ENCODE measurements at places on chromosomes 1 and 21.

GRCh38 chr1:162373541-162374260, 3.0 kb downstream of the SPATA46 start:
- no peak for DNase-seq

- DNase-seq: no peak
These were observed 169.8 kb upstream of the B3GALT2 start for GRCh38 chr1:193356249-193356648.

DNA sequence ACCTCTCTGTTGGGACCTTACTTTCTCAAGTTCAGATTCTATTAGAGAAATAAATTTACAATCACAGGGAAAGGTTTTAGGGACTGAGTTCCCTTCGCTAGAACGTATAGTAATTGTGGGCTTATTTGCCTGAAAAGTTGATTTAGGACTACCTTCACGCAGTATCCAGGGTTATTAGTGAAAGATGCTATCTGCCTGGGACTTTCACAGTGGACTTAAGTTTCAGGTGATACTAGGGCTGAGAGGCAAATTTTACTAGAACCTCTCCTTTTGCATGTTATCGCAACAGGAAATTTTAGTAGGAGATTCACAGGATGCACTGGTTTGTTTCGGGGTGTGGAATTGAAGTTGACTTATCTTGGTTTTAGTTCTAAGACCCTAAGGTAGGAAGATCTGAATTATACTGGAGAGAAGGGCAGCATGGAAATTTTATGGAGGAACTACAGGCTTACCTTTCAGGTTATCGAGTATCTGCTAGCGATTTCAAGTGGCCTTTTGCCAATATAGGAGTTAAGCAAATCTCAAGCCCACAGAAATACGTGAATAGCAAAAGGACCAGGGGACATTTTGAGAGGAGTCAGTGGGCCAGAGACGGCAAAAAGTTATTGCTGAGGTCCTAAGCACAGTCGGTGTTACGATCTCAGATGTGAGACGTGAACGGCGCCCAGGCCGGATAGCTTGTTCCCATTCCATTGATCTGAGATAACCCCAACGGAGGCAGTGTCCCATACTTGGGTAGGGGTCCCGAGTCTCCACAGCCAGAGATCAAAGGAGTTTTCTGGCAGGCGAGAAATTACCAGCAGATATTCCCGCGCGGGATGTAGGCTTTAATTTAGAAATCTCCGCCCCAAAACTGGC, 723 bp upstream of the GNAI3 start:
- DNase-seq: no peak

DNA sequence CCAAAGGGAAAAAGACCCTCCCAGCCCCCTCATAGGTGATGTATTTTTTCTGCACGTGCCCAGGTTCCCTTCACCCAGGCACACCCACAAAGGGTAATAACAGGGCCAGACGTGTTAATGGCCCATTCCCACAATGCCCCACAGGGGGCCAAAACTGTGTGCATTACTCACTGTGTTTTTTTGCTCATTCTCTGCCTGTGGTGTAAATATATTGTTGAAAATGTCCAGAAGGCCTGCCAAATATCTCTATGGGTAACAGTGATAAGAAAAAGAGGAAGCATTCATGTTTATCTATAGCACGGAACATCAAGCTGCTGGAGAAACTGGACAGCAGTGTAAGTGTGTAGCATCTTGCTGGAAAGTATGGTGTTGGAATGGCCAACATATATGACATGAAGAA, 21.9 kb downstream of the RHEX start:
- no peak for DNase-seq

DNA sequence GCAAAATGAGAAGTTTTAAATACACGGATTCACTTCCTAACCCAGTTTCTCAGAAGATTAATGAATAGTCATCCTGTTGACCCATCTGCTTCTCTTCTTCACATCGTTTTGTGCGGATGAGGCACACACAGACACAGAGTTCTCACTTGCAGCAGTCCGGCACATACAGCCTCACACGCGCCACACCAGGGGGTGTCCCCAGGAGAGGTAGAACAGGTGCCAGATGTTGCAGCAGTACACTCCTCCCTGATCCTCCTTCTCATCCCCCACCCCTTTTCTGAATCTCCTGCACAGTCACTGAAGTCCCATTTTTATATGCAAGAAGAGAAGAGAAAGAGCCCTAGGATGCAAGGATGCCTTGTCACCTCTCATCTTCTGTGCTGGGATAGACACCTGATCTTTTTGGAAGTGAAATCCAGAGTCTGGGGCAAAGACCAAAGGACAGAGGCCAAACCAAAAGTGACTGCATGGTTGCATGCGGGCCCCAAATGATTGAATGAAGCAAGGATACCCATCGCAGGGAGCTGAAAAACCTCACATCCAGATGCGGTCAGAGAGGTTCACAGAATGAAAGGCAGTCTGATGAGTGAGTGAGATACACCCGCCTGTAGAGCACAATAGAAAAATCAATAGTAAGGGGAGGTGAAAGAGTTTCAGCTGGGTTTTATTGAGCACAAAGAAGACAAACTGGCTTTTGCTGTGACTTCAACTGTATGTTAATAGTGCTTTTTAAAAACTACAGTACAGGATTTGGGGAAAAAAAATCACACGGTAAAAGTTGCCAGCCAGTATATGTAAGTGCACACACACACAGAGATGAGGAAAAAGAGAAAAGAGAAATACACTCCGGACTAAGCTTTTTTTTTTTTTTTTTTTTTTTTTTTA, 28.9 kb downstream of the PBX1 start:
- DNase-seq: no peak

GRCh38 chr1:8241417-8242014, 76.4 kb upstream of the SLC45A1 start:
- DNase-seq: no peak

DNA sequence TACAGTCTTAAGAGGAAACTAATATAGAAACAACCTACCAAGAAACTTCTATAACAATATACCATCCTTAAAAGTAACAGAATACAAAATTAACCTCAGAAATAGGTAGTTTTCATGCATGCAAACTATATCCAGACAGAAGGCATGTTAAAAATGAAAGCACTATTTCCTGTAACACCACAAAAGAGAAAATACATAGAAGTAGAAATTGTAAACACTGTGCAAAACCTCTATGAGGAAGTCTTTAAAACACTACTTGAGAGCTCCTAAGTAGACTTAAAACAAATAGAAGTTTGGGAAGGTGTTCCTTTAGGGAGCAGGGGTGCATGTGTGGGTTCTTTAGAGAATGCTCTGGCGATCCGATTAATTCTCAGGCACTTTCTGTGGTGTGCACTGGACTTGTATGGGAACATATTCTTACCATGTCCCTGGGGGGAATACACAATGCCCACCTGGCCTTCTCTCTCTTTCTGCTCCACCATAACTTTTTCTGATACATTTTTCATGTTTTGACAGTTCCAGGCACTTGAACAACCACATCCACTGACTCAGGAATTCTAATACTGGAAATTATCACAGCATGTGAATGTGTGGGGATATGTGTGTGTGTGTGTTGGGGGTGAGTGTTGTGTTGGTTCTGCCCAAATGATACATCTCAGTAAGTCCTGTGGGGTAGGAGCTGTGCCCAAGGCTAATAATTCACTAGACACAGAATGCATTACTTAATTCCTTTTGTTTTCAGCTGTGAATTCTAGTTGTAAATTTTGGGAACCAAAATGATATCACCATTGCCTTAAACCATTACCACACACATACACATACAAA, 866.3 kb upstream of the B3GALT2 start:
- DNase-seq: no peak

- DNase-seq: no peak
These were observed 116.4 kb downstream of the OLFML2B start for GRCh38 chr1:161907265-161907664.

DNA sequence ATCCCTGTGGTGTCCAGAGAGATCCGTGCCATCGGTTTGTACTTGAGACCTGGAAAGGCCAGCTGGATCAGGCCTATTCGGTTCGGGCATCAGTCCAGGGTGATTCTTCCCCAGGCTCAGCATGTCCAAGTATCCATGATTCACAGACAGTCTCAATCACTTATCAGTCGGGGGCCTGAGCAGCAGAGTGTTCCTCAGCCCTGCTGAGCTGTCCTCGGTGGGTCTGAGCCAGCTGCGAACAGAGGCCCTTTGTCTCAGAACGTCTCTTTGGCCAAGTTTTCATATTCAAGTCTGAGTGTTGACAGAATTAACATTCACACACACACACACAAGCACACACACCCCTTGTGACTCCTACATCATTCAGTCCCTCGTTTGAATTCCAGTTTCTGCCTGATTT, 33.4 kb upstream of the OSBPL9 start:
- no peak for DNase-seq

- no peak for DNase-seq
These were observed 8.1 kb downstream of the OR11L1 start for GRCh38 chr1:247833601-247834000.

- DNase-seq: no peak
These were observed 36.2 kb downstream of the UBE2G2 start for GRCh38 chr21:44765231-44766013.

- DNase-seq: no peak
These were observed 6.2 kb upstream of the CA6 start for GRCh38 chr1:8939362-8939995.

- no peak for DNase-seq
These were observed 27.5 kb downstream of the CNIH3 start for GRCh38 chr1:224643653-224644052.

DNA sequence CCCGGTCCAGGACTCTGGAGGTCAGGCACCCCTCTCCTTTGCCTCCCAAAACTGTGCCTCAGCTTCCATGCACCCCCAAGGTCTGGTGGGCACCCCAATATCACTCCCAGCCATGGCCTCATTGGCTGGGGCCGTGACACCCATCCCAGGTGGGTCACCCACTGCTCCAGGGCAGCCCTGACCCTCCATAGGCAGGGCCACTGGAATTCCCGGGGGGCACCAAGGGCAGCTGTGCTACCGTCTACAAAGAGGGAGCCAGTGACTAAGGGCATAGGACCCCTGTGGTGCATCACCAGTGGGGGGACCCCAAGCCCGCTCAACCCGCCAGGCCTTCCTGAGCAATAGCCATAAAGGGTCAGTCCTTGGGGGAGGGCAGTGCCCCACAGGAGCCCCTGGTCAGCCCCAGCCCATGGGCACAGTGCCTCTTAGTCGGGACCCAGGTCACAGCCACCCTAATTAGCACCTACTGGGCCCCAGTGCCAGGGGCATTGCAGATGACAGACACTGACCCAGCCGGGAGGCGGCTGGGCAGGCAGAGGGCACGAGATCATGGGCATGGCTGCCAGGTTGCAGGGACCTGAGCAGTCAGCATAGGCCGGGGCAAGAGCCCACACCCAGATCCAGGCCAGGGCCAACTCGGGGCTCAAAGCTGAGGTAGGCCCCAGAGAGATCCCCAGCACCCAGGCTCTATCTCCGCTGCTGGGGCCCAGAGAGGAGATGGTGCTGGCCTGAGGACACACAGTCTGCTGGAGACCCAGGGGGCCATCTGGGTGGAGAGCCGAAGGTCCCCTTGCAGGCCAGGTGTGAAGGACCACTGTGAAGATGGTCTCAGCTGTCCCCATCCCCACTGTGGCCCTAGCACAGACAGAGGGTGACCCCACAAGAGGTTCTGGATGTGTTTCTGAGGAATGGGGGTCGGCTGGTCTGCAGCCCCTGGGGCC, 19.0 kb upstream of the ARF1 start:
- DNase-seq: no peak

- no peak for DNase-seq
These were observed 9.5 kb downstream of the CD5L start for GRCh38 chr1:157831968-157832626.

DNA sequence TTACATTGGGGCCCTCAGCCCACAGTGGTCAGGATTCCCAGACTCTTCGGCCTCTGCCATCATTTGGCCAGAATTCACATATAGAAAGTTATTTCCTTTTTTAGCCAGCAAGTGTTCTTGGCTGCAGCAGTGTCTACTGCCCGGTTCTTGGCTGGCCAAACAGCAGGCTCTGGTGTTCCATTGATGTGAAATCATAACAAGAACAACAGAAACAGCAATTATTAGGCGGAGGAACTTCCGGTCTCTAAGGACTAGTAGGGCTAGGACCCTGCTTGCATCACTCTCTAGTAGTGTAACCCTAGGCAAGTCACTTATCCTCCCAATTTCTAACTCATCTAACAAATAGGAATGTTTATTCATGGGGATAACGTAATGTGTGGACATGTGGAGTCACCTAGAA, 8.7 kb upstream of the GJA5 start:
- DNase-seq: no peak

GRCh38 chr1:102102276-102102780, 105.6 kb upstream of the OLFM3 start:
- DNase-seq: no peak

GRCh38 chr21:36122977-36123376, 11.9 kb upstream of the CBR3 start:
- no peak for DNase-seq

GRCh38 chr1:173269490-173270230, 62.5 kb upstream of the TNFSF4 start:
- DNase-seq: no peak

Data from activated gamma-delta T cell treated with anti-CD3 and anti-CD28 coated beads, Interleukin-2, amount 50 U/mL, for 16 hours (primary cell).